ENCODE measurements at places on chromosomes 16 and 17.

DNA sequence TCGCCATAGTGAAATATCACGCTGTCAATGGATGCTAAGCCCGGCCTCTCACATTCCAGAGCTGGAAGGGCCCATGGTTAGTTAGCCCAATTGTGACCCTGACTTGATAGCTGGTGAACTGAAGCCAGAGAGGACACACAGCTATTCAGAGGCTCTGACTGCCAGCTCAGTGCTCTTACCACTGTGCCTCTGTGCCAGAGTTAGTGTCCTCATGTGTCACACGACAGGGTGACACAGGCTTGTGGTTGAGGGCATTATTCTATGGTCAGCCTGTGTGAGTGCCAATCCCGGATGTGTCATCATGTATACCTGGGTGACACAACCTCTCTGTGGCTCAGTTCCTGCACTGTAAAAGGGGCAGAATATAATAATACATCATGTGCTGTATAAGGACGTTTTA lies 2.5 kb upstream of the MT1X start:
- no peak for DNase-seq

- no peak for DNase-seq
Measured at GRCh38 chr17:63665527-63666214, 34.3 kb downstream of the LIMD2 start.

- no peak for DNase-seq
Measured at GRCh38 chr17:45951941-45952340, 47.1 kb upstream of the STH start.

DNA sequence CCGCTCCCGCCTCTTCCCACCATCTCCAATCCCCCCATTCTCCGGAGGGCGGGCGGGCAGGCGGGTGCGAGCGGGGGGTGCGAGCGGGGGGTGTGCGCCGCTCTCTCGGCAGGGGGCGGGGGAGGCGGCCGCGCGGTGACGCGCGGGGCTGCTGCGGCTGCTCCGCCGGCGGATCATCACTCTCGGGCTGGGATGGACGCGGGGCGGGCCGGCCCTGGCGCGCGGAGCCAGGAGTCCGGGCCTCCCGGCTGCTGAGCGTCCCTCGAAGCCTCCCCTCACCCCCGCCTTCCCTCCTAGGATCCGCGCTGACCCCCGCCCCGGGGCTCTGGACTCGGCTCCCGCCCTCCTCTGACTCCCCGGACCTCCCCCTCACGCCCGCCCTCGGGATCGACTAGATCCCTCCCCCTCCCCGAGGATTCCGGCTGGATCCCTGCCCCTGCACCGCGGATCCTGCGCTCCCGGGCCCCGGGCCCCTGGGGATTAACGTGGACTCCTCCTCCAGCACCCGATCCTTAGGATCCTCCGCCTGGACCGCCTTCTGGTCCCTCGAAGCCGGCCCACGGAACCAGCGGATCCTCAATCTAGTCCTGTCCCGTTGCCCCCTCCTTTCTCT lies 946 bp upstream of the TMEM256 start:
- DNase-seq = no peak

DNA sequence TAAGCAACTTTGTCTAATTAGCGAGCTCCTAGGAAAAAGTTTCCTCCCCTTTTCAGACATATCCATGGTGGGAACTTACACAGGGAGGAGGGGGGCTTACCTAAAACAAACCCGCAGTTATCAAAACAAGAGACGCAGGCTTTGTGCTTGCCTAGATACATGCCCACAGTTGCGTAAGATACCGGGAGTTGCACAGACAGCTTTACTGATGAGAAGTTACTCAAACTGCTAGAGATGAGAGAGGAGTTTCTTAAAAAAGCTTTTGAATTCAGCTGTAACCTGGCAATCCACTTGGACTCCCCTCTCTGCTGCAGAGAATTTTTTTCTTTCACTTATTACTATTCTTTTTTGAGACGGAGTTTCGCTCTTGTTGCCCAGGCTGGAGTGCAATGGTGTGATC lies 6.8 kb upstream of the ZP2 start:
- no peak for DNase-seq

- no peak for DNase-seq
Measured at GRCh38 chr17:82848022-82848592, 8.3 kb upstream of the ZNF750 start.

Data from hematopoietic multipotent progenitor cell treated with erythropoietin and hydrocortisone succinate and interleukin-3 and kit ligand, for 17 days (in vitro differentiated cells).